ENCODE measurements at places on chromosomes 12 and 14.

DNA sequence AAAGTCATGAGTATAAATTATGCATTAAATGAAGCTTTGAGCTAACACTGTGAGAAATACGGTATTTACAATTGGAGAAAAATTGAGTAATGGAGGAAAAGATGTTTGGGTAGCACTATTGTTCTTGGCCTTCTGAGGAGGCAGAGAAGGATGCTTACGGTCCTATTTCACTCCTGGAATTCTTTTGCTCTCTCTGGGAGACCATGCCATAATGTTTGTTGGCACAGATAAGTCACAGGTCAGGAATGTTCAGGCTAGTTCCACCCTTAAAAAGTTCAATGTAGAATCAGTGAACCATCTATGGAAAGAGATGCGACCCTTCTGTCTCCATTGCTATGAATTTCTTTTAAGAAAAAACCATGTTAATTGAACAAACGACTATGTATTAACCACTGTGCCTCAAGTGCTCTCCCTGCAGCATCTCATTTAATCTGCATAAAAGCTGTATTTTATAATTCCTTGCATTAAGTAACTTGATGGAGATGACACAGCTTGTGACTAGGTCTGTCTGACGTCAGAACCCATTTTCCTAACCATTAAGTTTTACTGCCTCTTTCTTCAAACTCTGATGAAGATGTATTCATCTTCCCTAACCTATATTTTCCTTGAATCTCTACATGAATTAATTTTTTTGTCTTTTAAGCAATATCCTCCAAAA lies 9.5 kb downstream of the BATF start:
- DNase-seq = no peak

- DNase-seq = no peak
Measured at GRCh38 chr12:123268850-123269249, 2.8 kb downstream of the CDK2AP1 start.

DNA sequence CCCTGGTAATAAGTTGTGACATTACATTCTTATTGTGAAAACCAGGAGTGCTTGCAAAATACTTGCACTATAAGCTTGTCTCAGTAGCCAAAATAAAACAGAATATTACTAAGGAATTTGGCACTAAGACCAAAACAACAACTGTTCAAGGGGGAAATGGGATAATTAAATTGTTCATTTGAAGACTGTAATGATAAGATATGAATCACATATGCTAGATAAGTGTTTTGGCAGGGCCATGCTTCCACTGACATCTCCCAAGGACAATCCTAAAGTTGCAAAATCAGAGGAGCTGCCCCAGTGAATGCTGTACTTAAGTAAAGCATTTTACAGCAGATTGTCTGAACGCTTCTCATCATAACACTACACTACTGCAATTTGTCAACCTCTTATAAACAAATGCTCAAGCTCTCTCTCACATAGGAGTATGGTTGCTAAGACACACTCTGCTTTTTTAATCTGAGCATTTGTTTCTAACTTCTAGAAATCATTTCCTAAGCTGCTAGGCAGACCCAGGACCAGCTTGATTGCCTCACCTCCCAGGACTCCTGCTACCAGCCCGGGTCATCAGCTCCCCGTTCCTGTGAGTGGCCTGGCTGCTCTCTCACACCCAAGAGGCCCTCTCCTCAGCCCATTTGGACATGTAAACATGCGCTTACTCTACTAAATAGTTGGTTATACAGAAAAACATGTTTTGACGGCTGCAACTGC lies 191.5 kb downstream of the PAX9 start:
- DNase-seq = no peak

DNA sequence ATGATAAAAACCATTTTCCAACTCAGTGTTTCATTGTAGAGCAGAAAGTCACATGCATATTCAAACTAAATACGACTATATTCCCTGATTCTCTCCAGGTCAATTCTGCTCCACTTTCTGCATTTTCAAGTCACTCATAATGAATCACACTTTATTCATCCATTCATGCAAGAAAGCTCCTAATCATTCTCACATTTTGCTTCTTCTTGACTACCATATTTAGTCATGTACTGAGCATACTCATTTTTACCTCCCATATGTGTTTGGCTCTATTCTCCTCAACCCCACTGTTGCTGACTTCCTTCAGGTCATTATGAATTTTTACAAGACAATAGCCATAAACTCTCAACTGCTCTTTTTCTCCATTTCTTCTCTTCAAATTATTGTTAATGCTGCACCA lies 43.4 kb upstream of the PIK3C2G start:
- no peak for DNase-seq

DNA sequence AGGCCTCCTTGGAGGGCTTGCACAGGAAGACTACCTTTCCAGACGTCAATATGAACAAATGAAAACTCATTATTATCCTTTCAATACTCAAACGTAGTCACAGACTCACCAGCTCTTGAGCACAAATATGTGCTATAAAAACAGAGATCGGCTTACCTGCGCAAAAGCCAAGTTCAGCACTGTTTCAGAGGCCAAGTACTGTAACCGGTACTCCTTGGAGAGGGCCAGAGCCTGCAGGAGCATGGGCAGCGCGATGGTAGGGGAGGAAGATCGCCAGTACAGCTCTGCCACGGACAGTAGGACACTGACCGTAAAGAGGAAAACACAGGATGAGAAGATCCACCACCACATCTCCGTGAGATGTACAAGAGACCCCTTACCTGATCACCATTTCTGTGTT lies 21.6 kb upstream of the CAMKK2 start:
- DNase-seq = no peak

GRCh38 chr12:3042394-3042793 lies 34.8 kb upstream of the TSPAN9 start:
- DNase-seq = no peak

DNA sequence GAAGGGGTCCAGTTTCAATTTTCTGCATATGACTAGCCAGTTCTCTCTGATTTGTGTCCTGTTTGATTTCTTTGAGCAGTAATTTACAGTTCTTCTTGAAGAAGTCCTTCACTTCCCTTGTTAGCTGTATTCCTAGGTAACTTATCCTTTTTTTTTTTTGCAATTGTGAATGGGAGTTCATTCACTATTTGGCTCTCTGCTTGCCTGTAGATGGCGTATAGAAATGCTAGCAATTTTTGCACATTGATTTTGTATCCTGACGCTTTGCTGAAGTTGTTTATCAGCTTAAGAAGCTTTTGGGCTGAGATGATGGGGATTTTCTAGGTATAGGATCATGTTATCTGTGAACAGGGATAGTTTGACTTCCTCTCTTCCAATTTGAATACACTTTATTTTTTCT lies 77.6 kb upstream of the NID2 start:
- no peak for DNase-seq

DNA sequence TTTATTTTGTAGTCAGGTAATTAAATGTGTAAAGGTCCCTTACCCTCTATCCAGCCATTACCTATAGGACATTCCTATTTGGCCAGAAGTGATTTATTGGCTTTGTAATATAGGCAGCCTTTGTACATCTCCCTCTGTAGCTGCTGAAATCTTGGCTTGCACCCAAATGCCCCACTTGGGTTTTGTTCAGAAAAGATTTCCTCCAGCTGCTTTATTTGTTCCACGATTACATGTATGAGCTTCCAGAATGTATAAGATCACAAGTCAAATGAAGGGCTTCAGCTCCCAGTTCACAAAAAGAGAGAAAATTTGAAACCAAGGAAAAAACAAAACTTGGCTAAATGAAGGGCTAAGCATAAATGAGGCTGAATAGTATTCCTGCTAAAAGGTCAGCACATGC lies 103.4 kb downstream of the EFCAB11 start:
- DNase-seq = no peak

GRCh38 chr12:17992002-17992656 lies 97.9 kb downstream of the RERGL start:
- DNase-seq = no peak

DNA sequence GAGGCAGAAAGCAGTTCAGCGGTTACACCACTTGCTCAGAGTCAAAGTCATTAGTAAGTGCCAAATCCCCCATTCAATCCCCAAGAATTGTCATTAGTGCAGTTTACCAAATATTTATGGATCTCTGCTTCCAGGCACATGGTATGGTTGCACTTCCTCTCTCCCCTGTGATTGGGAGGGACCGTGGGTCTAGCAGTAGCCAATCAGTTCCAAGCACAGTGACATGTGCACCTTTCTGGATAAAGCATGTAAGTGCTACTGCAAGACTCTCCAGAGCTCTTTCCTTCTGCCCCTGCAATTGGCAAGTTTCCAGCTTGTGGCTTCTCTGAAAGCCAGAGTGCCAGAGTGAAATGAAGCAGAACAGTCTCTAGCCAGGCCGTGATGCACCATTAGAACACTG lies 85.3 kb upstream of the FLRT2 start:
- no peak for DNase-seq

GRCh38 chr14:70098250-70098809 lies 90.4 kb downstream of the SLC8A3 start:
- no peak for DNase-seq

DNA sequence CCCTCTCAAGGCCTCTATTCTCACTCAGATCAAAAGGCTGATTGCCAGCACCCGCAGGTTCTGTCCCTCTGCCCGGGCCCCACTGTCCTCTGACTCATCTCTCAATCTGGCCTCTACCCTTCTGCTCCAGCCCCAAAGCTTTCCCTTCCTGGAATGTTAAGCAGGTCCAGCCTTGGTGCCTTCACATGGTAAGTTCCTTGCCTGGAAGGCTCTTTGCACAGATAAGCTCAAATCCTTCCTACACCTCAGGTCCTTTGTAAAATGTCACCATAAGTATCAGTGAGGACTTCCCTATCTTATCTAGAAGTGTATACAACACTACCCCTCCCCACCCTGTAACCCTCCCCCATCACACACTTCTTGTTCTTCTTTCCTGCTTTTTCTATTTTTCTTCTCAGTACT lies 22.2 kb downstream of the LPCAT3 start:
- DNase-seq = no peak

GRCh38 chr14:61266891-61267740 lies 14.0 kb downstream of the TMEM30B start:
- no peak for DNase-seq

DNA sequence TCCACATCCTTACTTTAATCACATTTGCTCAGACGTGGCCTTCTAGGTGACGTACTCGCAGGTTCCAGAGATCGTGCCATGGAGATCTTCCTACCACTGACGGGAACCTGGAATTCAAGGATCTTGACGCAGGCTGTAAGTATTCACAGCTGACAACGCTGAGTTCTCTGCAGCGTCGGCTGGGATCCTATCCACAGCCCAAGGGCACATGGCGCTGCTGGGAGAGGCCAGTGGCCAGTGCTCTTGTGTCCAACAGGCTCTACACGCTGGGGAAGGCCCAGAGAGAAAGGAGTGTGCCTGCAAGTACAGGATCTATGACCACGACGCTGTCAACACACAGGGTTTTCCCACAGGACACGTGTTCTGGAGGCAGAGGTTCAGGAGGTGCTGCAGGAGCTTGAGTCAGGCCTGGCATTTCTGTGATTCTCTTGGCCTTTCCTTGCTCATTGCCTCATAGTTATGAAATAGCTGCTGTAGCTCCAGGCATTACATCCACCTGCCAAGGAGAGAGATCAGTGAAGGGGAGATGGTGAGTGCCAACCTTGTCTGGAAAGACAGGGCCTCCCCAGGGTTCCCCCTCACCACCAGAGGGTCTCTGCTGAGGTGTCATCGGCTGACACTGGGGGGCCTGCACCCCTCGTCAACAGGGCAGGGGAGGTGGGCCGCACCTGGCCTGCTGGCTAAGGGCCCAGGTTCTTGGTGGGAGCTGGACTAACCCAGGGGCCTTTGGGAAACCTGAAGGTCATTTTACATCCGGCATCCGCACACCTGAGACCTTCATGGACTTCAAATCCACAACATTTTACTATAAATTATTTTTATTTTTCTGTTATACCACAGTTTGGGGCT lies 21.3 kb downstream of the LRCOL1 start:
- DNase-seq = no peak

- DNase-seq = no peak
Measured at GRCh38 chr12:10726945-10727344, 3.8 kb upstream of the YBX3 start.

DNA sequence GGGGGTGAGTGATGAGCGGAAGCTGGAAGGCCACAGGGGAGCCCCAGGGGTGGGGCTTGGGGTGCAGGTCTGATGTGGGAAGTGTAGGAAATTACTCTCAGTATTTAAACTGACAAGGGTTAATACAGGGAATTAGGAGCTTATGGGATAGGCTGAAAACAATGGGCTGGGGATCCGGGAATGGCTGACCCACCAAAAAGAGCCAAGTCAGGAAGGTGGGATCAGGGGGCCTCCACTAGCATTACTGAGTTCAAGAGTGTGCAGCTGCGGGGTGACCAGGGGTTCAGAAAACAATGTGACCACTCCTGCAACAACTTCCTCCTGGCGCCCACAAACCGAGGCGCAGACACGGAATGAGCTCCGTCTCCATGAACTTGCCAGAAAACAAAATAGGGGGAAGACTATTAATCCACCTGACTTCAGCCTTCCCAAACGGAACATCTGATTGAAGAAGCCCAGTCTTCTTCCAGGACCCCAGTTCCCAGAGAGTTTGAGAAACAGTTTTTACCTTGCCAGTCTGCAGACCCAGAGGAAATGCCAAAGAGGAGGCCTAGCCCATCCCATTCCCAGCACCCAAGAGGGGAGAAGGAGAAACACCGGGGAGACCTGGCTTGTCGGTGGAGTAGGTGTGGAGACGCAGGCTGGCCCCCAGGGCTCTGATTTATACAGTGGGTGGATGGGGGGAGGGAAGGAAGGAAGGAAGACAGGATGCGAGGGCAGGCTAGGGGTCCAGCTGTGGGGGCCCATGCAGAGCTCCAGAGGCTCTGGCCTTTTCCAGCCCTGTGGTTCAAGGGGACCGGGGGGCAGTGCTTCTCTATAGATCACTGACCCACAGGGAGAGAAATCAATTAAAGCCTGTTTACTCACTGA lies 16.5 kb upstream of the YY1 start:
- no peak for DNase-seq

DNA sequence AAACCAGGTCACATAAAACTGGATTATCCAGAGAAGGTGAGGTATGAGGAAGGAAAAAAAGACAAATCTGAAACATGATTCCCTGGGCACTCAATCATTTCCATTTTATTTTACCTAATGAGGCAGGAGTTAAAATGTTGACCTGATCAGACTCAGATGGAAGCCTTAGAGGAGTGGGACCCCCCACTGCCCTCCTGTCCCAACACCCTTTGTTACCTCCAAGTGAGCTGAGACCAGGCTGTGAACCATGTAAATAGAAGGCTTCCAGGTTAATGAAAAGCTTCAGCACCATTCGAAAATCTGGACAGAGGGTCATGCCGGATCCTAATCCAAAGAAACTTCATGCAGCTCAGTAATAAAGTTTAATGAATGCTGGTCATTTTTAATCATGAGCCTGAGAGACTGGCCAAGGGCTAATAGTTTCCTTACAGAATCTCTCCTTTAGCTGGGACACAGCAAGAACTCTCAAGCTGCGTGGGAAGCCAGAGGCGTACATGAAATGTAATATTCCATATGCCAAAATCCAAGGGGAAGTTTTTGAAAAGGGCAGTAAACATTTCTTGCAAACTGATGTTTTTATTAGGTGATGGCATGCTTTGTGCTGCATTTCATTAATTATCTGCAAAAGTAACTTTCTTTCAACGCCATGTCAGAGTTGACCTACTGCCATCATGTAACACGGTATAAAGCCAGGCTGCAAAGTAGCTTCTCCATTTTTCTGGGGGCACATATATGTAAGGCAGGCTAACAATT lies 183.0 kb downstream of the PAX9 start:
- no peak for DNase-seq
